ENCODE measurements at places on chromosomes 12 and 14.

DNA sequence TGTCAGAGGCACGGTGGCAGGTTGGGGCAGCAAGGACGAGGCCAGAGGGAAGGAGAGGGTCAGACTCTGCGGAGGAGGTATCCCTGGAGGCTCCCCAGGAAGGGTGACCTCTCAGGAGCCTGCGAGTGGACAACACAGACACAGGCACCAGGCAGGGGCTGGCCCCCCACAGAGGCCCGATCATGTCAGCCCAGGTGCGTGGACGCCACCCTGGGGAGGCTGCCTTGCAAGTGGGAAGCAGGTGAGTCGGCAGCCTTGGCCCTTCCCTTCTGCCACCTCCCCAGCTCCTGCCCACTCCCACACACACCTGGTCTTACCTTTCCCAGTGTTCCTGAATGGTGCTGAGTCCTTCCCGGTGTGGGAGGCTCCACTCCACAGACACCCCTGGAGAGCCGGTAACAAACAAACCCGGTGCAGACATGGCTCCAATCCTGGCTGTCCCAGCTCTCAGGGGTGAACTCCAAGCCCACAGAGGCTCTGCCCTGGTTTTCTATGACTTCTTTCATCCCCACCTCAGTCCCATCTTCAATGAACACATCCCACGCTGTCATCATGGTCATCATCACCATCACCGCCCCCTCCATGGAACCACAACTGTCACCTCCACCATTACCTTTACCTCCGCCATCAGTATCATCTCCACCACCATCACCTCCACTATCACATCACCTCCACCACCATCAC, 5.2 kb downstream of the ZBTB42 start:
- DNase-seq = no peak

GRCh38 chr12:127829281-127830064, 437.5 kb upstream of the TMEM132C start:
- DNase-seq = no peak

DNA sequence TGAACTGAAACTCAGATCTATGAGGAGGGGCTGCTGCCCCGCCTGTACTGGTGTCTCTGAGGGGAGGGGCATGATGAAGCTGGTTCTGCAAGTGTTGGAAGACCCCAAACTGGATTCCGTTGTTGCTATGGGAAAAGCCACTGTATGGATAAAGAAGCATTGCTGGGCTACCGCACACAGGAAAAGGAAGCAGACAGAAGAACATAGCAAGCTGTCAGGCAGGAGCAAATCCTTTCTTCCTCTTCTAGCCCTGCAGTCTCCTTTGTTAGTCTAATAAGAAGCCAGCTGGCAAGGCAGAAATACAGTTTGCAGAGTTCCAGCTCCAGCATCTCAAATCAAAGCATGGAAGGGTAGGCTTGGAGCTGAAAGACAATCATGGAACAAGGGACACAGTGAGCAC, 26.3 kb upstream of the NR1H4 start:
- peak; percentile 71 for DNase-seq

- DNase-seq = peak; percentile 78
These were observed 153.9 kb downstream of the PRKCH start for GRCh38 chr14:61475316-61475715.

DNA sequence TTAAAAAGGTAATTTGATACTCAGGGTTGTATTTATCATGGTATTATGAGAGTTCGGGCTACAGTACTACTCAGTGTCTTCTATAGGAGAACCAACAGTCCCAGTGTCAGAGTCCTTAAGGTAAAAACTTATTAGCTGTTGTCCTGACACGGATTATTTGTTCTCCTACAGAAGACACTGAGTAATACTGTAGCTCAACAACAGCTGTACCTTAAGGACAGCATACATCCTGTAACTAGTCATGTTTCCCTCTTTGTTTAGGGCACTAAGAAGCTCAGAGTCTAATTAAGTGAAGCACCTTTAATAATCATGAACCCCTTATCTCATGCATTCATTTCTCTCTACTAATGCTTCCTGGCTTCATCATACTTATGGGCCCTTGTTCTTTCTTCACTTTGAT, 33.9 kb downstream of the ARF6 start:
- DNase-seq = no peak

- no peak for DNase-seq
These were observed 99.7 kb upstream of the PLEKHG7 start for GRCh38 chr12:92602930-92603623.

GRCh38 chr14:77641534-77642341, 25.3 kb upstream of the SPTLC2 start:
- DNase-seq = peak; percentile 71

DNA sequence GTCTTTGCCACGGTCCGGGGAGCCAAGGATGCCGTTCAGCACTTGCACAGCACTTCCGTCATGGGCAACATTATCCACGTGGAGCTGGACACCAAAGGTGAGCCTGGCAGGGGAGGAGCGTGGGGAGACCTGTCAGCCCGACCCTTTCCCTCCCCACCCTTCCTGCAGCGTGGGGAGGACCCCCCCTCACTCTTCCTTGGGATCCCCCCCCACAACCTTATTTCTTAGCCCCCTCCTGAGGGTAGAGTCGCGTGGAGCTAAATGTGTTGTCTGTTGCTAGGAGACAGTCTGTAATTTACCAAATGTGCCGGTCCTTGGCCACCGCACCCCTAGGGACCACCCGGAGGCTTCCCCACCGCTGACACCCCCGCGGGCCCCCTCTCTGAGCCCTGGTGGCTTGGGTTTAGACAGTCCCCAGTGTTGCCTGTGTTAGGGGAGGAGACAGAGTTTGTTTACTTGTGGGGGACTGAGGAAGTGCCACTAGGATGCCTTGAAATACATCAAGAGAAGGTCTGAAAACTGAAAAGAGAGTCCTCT, 2.3 kb downstream of the SETD1B start:
- DNase-seq = no peak

- DNase-seq = no peak
These were observed 19.7 kb upstream of the IFT81 start for GRCh38 chr12:110104188-110105094.

DNA sequence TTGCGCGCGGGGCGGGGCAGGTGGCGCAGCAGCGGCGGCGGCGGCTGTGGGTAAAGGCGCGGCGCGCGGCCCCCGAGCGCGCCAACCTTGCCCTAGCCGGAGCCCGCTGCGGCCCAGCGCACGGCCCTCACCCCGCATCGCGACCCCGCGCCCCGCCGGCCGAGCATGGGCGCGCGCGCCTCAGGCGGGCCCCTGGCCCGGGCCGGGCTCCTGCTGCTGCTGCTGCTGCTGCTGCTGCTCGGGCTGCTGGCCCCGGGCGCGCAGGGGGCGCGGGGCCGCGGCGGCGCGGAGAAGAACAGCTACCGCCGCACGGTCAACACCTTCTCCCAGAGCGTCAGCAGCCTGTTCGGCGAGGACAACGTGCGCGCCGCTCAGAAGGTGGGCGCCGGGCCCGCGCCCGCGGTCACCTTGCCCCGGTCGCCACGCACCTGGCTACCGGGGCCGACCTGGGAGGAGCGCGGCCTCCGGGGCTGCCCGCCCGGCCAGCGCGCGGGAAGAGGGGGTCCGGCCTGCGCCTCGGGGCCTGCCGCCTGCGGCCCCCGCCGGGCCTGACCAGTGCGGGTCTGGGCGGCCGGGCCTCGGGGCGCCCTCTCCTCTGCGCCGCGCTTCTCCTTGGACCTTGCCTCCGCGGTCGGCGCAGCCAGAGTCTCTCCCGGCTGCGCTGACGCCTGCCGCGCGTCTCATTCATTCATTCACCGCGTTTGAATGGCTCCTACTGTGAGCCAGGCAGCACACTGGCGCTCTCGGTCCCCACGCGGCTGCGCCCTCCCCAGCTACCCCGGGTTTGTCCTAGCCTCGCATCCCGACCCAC, at the start of gene BRI3BP:
Gene BRI3BP, plus strand, starts transcription at position 20 of the 811 bp plus-strand sequence. Its CDS starts 146 bp downstream, at position 166.
- DNase-seq = peak; percentile 66

DNA sequence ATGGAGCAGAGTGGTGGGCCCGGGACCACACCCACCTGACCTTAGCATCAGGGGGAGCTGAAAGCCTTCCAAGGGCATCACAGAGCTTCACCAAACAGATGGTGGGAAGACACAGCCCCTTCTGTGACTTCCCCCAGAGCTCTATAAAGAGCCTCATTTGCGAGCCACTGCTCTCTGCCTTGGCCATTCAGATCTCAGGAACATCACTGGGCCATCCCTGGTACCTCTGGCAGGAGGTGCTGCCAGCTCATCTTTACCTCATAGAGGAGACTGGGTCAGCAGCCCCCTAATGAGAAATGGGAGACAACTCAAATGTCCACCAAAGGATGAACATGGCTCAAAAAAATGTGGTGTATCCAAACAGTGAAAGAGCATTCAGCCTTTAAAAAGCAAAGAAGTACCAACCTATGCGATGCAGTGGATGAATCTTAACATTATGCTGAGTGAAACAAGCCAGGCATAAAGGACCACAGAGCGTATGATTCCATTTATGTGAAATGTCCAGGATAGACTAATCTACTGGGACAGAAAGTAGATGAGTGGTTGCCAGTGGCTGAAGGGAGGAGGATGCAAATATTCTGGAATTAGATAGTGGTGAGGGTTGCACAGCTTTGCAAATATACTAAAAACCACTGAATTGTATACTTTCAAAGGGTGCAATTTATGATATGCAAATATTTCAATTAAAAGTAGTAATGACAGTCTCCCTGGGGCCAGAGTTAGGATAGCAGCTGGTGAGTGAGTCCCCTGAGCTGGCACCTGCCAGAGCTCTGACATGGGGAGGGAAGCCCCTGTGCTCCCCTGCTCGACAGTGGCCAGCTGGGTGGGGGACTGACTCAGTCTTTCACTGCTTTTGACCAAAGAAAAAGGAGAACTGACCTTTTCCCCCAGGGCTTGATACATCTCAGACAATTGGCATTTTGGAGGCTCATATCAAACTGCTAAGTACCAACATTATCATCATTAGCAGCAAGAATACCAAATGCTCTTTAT, 116.6 kb downstream of the GCH1 start:
- no peak for DNase-seq

DNA sequence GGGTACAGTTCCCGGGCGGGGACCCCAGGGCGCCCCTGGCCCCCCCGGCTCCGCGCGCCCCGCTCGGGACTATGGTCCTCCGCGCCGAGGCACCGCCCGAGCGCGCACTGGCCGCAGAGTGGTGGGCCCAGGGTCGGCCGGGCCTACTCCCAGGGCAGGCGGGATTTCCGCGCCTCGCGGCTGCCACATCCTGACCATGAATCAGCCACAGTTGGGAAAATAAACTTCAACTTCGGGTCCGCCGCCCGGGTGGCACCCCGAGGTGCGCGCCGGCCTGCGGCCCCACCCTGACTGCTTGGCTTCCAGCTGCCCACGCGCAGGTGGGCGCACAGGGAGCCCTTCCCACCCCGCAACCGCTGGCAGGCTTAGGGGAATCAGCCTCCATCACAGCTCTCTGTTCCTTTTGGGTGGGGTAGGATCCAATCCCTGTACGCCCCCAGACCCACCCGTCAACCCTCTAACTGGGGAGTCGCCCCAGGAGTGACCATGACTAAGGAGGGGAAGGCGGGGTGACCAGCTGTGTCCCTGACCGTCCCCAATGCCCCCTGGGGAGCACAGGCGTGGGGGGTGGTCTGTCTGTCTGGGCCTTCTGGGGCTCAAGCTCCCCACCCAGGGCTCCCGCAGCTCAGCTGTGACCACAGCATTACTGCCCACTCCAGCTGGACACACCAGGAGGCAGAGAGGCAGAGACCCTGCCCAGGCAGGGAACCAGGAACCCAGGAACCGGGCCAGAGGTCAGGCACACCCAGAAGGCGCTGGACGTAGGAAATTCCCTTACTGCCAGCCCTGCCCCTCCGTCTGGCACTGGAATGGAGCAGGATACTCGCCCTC, 678 bp downstream of the INF2 start:
- DNase-seq = no peak

- DNase-seq = no peak
These were observed 450.2 kb upstream of the MDGA2 start for GRCh38 chr14:48125654-48126053.

DNA sequence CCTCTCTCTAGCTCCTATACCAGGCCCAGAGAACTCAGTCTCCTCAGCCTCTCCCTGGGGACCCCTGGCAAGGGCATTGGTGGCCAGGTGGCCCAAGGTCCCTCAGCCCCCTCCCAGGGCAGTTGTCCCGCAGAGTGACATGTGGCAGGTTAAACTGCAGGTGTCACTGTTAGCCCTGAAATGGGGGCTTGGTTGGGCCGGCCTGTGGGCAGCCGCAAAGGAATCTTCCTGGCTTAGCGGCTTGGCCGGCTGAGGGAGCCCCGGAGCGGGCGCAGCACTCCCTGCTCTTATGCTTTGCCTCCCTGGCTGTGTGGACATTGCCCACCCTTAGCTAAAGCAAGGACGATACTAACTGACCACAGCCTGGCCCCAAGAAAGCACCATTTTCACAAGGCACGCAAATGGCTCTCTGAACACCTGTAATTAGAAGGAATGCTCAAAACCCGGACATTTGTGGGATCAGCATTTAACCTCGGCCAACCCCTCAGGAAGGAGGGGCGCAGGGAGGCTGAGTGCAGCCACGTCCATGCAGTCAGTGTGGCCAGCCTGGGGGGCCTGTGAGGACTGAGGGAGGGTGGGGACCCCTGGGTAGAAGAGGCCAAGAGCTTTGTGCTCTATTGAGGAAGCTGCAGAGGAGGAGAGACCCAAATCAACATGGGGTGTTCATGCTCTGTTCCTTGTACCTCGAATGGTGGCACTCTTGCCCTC, 82.2 kb downstream of the PAPOLA start:
- peak; percentile 75 for DNase-seq

DNA sequence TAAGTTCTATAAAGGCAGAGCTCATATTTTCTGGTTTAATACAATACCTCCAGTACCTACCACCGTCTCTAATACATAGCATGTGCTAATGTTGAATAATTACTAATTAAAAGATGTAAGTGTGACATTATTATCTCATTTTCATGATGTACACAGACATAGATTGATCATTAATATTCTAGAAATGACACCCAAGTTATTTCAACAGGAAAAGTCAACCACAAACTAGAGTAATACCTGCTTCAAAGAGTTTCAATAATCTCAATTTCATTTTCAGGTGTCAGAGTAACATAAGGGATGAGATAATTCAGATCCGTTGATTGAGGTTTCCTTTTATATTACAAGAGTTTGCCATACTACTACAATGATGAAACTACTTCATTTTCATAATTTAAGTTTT, 388.9 kb downstream of the SOX5 start:
- DNase-seq = no peak
